Activated naive CD8-positive, alpha-beta T cell treated with anti-CD3 and anti-CD28 coated beads, Interleukin-2, amount 10 ng/mL, durations not matched to agents 7 days and 5 days (primary cell): ENCODE measurements at places on chromosomes 2 and 18. TPM values are rescaled to one million over a fixed set of nuclear protein-coding genes. Genes with fewer than 3 reads are reported as not detected.

DNA sequence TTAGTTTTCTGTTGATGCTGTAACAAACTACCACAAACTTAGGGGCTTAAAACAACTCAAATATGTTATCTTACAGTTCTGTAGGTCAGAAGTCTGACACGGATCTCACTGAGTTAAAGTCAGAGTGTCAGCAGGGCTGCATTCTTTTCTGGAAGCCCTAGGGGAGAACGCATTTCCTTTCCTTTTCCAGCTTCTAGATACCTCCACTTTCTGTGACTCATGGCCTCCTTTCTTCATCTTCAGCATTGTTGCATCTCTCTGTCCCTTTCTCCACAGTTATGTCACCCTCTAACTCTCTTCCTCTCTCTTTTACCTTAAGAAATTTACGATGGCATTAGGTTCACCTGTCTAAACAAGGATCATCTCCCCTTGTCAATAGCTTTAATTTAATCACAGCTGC, 13.3 kb upstream of the PPP4R1 start:
- peaks cover 26% of the 10 kb centered on the region for H3K27me3 ChIP-seq
- no peak overlapping the region for H3K27ac ChIP-seq
- H3K4me3 ChIP-seq: no peak overlapping the region
- H3K36me3 ChIP-seq: no peaks in the 10 kb centered on the region

DNA sequence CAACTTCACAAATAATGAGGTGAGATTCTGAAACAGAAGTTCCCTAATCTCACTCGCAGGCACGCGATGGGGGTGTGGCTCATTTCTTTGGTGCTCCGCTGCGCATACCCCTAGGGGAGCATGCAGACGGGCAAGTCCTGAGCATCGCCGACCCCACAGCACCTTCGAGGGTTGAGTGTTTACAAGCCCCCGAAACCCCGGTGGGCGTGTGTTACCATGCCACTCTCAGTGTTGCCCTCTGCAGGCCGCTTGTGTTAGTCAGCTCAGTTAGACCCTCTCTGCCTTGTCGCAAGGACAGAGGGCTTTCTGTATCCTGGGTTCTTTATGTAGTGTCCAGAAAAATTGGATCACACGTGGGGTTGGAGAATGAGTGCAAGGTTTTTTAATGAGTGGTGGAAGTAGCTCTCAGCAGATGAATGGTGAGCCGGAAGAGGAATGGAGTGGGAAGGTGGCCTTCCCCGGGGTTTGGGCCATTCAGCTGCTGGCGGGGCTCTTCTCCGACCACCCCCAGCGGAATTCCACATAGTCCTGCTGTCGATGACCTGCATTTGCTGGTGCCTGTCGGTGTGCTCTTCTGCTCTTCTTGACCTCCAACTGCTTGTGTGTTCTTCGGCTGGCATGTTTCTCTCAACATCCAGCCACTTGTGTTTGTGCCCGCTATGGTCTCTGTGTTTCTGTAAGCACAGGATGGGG, 191.3 kb downstream of the RPRM start:
- H3K27ac ChIP-seq: no peak overlapping the region
- peaks cover 2% of the 10 kb centered on the region for H3K4me1 ChIP-seq
- H3K4me3 ChIP-seq: no peak overlapping the region
- peaks cover 3% of the 10 kb centered on the region for H3K27me3 ChIP-seq
- no peak for DNase-seq

DNA sequence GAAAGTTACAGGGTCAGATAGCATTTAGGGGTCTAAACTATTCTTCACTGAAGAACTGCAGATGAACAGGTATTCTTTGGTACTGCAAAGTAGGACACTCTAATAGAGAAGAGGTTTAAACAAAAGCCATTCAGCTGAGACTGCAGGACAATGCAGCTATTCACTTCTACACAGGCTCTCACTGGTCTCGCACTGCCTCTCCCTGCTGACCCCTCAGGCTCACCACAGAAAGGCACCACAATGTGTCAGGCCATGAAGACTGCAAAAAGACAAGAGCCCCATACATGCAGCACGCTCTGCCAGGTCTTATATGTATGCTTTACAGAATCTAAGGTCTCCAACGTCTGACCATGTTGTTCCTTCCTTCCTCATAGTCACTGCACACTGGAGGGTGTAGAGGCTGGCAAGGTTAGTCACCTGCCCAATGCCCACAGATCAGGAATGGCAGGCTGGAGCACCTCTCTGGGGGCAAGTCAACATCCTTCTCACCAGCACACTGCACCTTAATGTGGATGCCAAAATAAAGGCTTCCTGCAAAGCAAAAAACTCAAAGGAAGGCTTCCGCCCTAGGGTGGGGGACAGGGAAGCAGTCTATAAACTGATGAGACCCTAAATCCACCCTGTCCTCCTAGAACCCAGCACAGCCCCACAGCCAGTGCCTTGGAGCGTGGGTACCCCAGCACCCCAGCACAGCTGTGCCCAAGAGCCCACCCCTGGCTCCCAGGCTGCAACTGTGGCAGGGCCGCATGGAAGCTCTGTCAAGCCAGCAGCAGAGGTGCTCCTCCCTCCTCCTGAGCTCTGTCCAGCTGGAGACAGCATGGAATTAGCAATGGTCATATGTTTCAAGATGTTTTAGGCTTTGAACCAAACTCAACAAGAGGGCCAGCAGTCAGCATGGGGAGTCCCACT, 10.7 kb upstream of the RNU4ATAC start:
- no peak overlapping the region for H3K27ac ChIP-seq
- no peaks in the 10 kb centered on the region for H3K27me3 ChIP-seq
- DNase-seq: no peak
- peaks cover 21% of the 10 kb centered on the region for H3K36me3 ChIP-seq
- peaks cover 9% of the 10 kb centered on the region for H3K4me1 ChIP-seq

Gene TRIM54
- 0.19 TPM for total RNA-seq

DNA sequence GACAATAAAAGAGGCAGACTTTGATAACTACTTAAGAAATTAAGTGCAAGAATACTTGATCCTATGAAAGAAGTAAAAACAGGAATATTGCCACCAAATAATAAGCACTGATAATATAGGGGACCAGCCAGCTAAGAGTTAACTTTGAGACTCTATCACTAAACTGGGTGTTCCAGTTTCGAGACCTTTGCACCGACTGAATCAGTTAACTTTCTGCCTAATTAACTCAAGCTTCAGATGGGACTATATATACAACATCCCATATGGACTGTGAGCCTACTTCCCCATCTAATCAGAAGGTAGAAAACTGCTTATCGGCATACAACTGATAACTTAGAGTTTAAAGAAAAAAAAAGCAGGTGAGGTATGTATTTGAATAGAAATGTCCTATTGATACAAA, 25.8 kb upstream of the SLC9A2 start:
- DNase-seq: no peak
- H3K4me1 ChIP-seq: no peaks in the 10 kb centered on the region
- no peaks in the 10 kb centered on the region for H3K36me3 ChIP-seq
- H3K27ac ChIP-seq: no peak overlapping the region
- H3K27me3 ChIP-seq: peaks cover 14% of the 10 kb centered on the region
- H3K4me3 ChIP-seq: no peak overlapping the region

DNA sequence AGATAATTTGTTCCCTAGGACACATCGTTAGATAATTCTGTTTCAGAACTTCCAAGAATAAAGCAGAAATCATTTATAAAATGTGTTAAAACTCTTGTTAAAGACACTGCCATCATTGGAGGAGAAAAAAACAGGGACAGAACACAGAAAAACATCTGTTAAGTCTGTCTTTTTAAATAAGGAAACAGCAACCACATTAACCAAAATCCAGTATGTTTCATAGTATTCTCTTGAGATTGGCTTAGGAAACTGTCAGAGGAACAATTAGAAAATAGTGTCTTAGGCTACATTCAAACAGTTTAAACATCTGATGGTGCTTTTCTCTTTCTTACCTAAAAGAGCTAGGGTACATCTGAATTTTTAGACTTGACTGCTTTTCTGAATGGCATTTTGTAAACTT, 81.6 kb downstream of the PMS1 start:
- no peak overlapping the region for H3K27ac ChIP-seq
- no peak overlapping the region for H3K4me3 ChIP-seq
- no peak for DNase-seq
- H3K27me3 ChIP-seq: no peaks in the 10 kb centered on the region

DNA sequence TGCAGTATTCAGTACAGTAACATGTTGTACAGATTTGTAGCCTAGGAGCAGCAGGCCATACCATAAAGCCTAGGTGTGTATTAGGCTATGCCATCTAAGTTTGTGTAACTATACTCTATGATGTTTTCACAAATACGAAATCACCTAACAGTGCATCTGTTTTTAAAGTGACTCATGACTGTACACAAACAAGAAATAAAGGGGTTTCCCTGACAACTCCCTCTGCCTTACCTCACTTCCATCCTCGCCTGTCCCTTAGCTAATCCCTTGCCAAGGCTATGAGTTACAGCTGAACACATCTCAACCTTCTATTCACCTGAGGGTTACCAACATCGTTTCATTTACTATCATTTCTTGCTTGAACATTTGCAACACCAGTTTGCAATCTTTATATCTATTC, 78.6 kb upstream of the RPRM start:
- no peak for DNase-seq
- no peak overlapping the region for H3K27ac ChIP-seq
- no peaks in the 10 kb centered on the region for H3K27me3 ChIP-seq
- H3K36me3 ChIP-seq: no peaks in the 10 kb centered on the region
- no peak overlapping the region for H3K4me3 ChIP-seq

DNA sequence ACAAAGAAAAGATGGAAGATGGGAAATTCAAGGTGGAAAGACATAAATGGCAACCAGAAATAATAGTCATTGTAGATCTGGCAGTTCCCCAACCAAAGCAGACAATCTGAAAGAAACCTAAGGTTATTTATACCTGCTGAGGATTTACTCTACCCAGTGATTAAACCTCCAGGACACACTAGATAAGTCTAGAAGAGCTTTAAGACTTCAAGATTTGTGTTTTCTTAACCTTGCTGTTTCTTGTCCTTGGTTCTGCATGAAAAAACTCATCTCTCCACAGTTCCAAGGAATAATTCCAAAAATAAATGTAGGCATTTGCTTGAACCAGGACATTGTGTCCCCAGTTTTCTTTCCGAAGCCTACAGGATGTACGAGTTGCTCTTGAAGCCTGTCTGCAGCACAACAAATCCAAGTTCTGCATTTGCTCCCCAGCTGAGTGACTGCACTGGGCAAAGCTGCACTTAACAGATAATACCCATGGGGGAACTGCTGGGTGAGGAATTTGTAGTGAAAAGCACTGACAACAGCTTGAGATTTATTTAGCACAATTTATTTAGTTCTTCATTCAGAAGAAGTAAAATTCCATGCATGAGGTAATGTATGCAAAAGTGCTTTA, 19.8 kb downstream of the DTNA start:
- no peak overlapping the region for H3K27ac ChIP-seq
- H3K27me3 ChIP-seq: peaks cover 8% of the 10 kb centered on the region
- H3K36me3 ChIP-seq: no peaks in the 10 kb centered on the region
- no peak for DNase-seq

GRCh38 chr2:216081012-216081411, 597 bp downstream of the PECR start:
- peaks cover 46% of the 10 kb centered on the region for H3K4me1 ChIP-seq
- peak overlapping the region; percentile 88 for H3K27ac ChIP-seq
- peaks cover 10% of the 10 kb centered on the region for H3K36me3 ChIP-seq
- peak overlapping the region; percentile 96 for H3K4me3 ChIP-seq
- DNase-seq: no peak

GRCh38 chr2:208086029-208086428, 38.3 kb downstream of the CRYGD start:
- H3K4me1 ChIP-seq: no peaks in the 10 kb centered on the region
- H3K4me3 ChIP-seq: no peak overlapping the region
- peaks cover 11% of the 10 kb centered on the region for H3K27me3 ChIP-seq

DNA sequence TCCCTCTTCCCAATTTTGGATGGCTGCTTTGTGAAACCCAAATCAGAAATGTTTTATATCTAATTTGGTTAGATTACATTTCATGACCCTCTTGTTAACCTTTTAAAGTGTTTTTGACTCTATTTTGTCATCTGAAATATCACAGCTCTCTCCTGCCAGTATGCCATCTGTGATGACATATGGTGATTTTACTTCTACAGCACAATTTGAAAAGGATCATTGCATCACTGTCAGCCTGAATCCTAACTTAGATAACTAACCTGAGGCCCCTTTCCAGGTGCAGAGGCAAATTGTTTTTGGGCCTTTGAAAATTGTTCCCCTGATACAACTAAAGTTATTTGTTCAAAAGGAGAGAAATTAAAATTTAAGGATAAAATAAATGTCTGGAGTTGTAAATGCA, 1023.4 kb upstream of the LRRTM1 start:
- no peaks in the 10 kb centered on the region for H3K27me3 ChIP-seq
- H3K4me1 ChIP-seq: no peaks in the 10 kb centered on the region
- DNase-seq: no peak
- H3K4me3 ChIP-seq: no peak overlapping the region
- H3K27ac ChIP-seq: no peak overlapping the region

Gene LHCGR
- total RNA-seq: not detected
